ENCODE measurements at places on chromosomes 12 and 14.

DNA sequence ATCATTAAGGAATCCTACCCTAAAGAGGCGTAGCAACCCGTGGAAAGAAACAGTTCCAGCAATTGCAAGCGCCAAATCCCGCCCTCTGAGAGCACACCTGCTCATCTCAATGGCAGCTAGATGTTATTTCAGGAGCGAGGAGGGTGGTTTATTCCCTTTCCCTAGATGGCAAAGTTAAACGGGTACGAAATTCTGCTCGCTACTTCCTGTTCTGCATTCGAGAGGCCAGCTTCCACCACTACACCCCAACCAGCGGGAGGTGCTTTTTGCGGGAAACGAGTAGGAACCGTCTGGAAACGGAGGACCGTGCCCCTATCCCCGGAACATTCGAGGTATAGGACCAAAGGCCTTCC, 536 bp downstream of the VPS29 start:
- peak; percentile 84 for DNase-seq

GRCh38 chr14:90491221-90491885, 94.5 kb downstream of the CALM1 start:
- DNase-seq, result no peak

DNA sequence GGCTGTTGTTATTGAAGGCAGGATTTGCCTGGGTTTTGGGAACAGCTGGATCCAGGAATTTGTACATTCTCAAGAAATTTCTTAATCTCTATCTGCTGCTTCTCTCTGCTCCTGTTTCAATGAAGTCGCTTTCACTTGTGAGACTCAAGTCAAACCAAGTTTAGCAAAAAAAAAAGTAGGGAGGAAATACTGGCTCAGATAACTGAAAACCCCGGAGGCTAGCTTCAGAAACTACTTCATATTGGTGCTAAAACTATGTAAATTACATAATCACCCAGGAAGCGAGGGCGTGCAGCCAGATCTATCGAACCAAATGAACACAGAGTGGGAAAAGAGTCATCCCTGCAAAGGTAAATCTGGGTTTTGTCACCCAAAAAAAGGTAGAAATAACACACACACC, 68.3 kb upstream of the FICD start:
- peak; percentile 73 for DNase-seq

- DNase-seq, result no peak
Measured at GRCh38 chr12:68086019-68086603, 73.4 kb downstream of the IFNG start.

DNA sequence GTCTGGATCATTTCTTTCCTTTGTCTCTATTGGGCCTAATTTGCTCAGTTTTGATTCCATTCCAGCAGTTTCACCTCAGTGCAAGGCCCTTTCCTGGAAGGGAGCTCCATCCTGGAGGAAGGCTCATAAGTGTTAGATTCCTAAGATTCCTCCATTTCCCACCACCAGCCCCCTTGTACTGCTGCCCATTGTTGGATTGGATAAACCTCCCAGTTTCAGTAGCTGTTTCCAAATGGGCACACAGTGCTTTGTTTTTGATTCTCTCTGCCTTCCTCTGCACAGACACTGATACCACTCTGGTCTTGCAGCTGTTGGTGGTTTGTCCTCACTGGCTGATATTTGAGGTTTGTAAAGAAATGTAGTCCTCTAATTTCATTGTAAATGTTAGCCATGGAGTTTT, 158.9 kb downstream of the SLC15A5 start:
- no peak for DNase-seq

Measured in trophoblast cell (in vitro differentiated cells and primary cell).